ENCODE measurements at places on chromosomes 4 and X.

- no peak for DNase-seq
Measured at GRCh38 chr4:25290490-25291067, 22.0 kb upstream of the ZCCHC4 start.

DNA sequence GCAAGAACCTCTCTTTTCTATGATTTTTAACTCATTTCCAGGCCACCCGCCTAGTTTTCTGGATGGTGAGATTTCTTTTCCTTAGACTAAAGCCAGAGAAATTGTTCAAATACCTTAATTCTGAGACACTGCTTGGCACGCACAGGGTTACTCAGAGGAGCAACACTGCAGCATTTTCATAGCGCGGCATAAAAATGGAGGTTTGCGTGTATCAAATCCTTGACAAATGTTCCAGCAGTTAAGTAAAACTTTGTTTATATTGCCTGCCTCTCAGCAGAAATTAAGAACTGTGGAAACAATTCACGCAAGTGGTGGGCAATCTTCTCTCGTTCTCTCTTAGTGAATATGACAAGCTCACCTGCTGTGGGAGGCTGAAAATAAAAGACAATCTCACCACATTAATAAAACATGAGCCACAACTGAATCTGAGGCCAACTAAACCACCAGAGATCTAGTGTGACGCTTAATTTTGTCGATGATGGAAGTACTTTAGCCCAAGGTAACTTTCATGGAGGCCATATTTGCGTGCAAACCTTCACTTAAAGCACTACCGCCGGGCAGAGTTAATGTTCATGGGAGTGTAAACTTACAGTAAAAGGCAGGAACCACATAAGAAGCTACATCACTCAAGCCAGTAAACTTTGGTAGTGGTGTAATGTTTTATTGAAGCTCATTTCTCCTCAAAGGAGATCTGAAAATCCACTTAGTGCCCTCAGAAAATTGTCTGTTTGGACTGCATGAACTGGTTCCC, 894.8 kb upstream of the EPHA5 start:
- DNase-seq, result no peak

DNA sequence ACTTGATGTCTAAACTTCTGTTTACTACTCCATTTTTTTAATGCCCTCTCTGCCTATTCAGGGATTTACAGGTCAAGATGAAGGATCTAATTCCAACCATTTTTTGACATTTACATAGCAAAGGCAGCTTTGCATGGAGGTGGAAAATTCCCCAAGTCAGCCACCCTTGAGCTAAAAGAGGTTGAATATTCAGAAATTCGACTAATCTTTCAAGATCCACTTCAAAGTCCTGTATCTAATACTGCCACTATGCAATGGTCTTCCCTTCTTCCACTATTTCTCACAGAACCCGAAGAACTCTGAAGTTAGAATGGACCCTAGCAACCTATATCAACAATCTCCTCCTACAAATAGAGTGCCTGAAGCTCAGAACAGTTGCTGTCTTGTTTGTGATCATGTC, 21.6 kb downstream of the CFAP97 start:
- DNase-seq, result no peak

- DNase-seq, result no peak
Measured at GRCh38 chrX:150627957-150628356, 59.5 kb downstream of the MTM1 start.

DNA sequence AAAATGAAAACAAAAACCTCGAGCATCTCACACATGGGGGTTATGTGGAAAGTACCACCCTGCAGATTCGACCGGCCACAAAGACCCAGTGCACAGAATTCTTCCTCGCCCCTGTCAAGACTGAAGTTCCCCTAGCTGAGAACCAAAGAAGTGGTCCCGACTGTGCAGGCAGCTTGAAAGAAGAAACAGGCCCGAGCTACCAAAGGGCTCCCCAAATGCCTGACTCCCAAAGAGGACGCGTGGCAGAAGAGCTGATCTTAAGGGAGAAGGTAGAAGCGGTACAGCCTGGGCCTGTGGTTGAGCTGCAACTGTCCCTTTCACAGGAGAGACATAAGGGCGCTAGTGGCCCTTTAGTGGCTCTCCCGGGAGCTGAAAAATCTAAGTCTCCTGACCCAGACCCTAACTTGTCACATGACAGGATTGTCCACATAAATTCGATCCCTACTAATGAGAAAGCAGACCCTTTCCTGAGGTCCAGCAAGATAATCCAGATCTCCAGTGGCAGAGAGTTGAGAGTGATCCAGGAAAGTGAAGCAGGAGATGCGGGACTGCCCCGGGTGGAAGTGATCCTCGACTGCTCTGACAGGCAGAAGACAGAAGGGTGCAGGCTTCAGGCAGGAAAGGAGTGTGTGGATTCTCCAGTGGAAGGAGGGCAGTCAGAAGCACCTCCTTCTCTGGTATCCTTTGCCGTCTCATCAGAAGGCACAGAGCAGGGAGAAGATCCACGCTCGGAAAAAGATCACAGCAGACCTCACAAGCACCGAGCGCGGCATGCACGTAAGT, 108.8 kb upstream of the MYOZ2 start:
- DNase-seq, result no peak

DNA sequence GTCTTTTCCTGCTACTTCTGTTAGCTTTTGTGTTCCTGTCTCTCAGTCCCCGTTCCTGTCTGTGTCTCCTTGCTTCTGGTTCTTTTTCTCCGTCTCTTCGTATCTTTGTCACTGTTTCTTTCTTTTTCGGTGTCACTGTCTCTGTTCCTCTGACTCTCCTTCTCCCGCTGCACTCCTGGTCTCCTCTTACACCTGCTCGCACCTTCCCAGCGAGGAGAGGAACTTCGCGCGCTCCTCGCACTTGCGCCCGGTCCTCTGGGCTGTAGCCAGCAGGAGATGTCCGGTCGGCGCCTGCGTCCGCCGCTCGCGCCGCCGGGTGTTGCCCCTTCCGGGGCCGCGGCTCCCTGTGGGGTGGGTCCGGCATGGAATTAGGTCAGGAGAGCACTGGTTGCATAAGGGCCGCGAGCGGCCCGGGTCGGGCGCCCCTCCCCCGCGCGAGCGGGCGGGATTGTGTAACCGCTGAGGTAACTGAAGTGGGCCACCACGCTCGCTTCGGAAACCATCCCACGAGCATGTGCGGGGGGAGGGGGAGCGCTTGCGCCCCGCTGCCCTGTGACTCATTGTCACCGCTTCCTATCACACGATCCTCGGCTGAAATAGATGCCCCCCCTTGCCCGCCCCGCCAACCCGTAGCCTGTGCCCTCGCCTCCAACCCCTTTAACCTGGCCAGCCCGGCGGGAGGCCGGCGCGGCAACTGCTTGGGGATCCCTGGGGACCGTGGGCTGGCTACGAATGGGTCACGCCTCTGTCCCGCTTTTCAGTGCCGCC, 1.6 kb downstream of the LONRF3 start:
- peak; percentile 82 for DNase-seq

- DNase-seq, result no peak
Measured at GRCh38 chrX:38216642-38217041, 4.0 kb downstream of the SRPX start.

- no peak for DNase-seq
Measured at GRCh38 chrX:124407226-124407625, 60.9 kb downstream of the SH2D1A start.

- no peak for DNase-seq
Measured at GRCh38 chr4:78162821-78163220, 105.7 kb downstream of the FRAS1 start.
